LoVo (cell line): ENCODE measurements at places on chromosomes 5 and 9.

GRCh38 chr9:14768405-14769229 lies 46.1 kb upstream of the CER1 start:
- DNase-seq: peak; percentile 45

DNA sequence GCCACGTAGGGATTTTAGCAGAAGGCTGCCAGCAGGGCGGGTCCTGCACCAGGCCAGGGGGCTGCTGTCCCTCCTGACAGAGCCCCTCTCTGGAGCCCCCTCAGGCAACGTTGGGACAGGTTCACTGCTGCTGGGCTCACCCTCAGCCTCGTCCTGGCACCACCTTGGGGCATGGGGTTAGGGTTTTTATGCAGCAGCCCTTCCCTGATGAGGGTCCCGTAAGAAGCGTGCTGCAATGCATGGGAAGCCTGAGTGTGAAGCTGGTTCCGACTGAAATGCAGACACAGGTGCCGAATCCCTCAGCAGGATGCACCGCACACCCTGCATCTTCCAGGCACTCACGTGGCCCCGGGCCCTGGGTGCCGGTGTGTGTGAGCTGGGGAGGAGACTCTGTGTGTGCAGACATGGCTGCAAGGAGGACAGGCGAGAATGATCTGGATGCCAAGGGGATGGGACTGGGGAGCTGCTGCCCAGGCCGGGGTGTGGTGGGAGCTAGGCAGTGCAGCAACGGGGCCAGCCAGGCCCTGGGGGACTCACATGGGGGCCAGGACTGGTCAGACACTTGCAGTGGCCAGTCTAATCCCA lies 27.1 kb downstream of the ZDHHC11B start:
- no peak for DNase-seq

GRCh38 chr5:131999441-132000240 lies 11.8 kb downstream of the ACSL6 start:
- DNase-seq: no peak

- DNase-seq: peak; percentile 74
These were observed 5.7 kb upstream of the NOTCH1 start for GRCh38 chr9:136551401-136552116.

GRCh38 chr9:130051855-130052254 lies 1.9 kb upstream of the GPR107 start:
- no peak for DNase-seq

DNA sequence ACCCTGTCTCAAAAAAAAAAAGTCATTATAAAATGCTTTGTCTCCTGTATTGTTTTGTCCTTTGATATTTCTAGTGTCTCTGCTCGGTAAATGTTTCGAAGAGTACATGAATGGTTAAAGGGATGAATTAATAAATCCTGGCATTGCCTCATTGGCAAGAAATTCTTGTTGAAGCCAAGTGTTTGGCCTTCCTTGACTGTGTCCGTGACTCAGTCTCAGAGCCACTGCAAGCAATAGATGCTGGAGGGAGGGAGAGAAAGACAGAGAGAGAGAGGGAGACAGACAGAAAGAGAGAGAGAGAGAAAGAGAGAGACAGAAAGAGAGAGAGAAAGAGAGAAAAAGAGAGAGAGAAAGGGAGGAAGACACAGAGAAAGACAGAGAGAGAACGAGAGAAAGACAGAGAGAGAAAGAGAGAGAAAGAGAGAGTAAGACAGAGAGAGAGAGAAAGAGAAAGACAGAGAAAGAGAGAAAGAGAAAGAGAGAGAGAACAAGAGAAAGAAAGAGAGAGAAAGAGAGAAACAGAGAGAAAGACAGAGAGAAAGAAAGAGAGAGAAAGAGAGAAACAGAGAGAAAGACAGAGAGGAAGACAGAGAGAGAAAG lies 72.5 kb upstream of the RXRA start:
- DNase-seq: no peak
